NCI-H446 treated with DMSO at 0.1 percent for 48 hours (cell line): ENCODE measurements at places on chromosomes 12 and 14.

- DNase-seq, result peak; percentile 93
Observed at GRCh38 chr14:76918256-76918781, 92.1 kb downstream of the LRRC74A start.

DNA sequence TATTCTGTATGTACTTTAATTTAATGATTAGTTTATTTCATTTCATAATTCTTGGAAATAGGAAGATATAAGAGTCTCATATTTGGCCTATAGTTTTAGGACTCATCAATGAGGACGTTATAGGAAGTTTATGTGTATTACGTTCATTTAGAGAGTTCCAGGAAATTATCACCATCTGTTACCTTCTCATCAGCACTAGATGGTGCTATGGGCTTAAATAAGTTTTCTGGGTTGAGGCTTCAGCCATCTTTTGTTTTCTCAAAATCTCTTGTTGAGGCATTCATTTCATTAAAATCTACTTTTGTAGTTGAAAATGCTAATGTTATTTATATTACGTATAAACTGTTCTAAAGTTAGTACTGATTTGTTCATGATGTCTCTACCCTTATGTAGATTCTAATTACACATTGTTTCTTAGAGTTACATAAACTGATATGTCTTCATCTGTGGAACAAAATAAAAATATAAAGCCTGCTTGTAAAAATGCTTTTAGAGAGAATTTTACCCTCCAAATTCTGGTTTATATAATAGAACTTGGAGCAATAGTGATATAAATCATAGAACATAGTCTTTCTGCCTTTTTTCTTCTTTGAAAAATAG is 89.2 kb downstream of the CFAP54 start:
- DNase-seq, result peak; percentile 46

DNA sequence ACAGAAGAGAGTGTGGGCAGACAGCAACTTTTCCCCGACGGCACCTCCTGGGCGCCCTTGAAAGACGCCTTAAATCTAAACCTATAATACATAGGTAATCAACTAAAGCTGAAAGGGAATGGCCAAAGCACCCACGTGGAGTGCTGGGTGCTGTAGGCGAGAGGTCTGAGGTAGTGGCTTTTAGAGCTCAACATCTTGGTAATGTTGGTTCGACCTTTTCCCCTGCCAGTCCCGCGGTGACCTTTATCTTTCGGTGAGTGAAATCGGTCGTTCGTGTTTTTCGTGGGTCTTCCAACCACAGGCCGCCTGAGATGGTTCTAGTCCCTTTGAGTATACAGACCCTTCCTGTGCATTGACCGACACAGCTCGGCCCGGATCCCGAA is 9.1 kb downstream of the OR6S1 start:
- DNase-seq, result no peak

GRCh38 chr12:97177481-97177880 is 270.4 kb downstream of the NEDD1 start:
- no peak for DNase-seq

DNA sequence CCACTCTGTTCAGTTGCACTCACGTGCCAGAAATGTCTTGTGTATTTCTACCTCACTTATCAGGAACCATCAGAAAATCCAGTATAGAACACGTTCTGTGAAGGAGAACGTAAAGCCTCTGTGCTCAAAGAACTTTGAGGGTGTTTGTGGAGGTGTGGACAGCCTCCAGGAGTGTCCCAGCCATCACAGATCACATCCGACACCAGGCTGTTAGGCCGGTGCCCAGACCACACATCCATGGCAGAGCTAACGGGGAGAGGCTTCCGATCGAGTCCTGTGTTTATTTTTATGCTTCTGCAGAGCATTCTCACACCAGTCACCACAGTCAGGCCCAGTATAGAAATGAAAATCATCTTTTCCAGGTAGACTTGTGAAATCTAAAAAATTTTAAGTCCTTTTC is 53.6 kb downstream of the TPCN1 start:
- DNase-seq, result no peak

GRCh38 chr12:68119724-68120211 is 39.8 kb downstream of the IFNG start:
- no peak for DNase-seq

GRCh38 chr12:57389033-57389432 is 41.8 kb downstream of the R3HDM2 start:
- no peak for DNase-seq

- no peak for DNase-seq
Observed at GRCh38 chr12:91404441-91404840, 221.8 kb upstream of the DCN start.

DNA sequence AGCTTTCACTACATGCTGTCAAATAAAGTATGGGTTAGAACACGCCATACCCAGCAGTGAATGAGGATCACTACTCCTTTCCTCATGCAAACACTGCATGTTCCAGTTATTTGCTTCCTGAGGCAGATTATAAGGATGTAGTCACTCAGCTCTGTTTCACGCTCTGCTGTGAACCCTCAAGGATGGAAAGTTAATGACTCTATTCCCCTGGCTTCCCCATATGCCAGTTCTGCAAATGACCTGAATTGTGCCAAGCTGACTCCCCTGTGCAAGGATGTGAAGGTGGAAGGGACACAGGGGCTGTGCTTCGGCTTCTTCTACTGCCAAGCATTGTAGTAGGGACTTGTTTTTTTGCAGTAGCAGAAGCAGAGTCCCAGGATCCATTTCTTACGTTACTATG is 6.8 kb downstream of the IFI27L1 start:
- no peak for DNase-seq

DNA sequence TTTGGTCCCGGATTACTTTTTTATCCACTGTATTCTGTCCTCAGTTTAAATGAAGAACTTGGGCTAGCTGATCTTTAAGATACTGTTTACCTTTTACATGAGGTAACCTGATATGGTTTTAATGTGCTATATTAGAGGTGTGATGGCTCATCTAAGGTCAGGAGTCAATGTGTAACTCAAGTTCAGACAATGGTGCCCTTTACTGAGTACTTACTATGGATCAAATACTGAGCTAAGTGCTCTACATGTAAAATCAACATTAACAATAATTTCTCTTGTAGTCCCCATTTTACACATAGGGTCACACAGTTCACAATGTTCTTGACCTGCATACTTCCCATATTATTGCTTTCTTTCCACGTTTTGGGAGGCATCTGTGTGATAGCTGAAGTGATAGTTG is 79.2 kb downstream of the CEP83 start:
- no peak for DNase-seq

GRCh38 chr14:96627386-96627785 is 125.2 kb downstream of the PAPOLA start:
- no peak for DNase-seq

- no peak for DNase-seq
Observed at GRCh38 chr12:22656376-22656775, 31.4 kb downstream of the ETNK1 start.

GRCh38 chr12:121810833-121811433 is 7.1 kb downstream of the SETD1B start:
- DNase-seq, result no peak

GRCh38 chr12:31245822-31246469 is 80.0 kb downstream of the SINHCAF start:
- no peak for DNase-seq

DNA sequence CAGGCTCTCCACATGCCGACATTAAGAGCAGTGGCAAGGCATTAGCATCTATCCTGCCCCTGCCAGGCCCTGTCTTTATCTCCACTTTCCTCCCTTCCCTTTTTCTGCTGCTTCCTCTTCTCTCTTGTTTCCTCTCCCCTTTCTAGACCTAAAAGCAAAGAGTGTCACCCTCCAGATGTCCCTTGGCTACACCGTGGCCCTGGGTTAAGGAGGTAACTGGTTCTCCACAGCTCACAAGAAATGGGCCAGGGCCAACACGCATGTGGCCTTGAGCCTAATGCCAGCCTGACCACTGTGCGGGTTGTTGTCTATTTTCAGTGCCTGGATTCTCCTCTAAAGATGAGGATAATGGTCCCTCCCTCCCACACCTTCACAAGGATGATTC is 41.7 kb upstream of the DDX11 start:
- DNase-seq, result no peak

GRCh38 chr12:6772331-6772695 is at the start of gene LAG3:
Gene LAG3, plus strand, starts transcription at chr12:6772520. Its CDS starts 333 bp downstream, at chr12:6772853.
- DNase-seq, result no peak

GRCh38 chr12:127271776-127272175 is 995.2 kb upstream of the TMEM132C start:
- DNase-seq, result no peak

DNA sequence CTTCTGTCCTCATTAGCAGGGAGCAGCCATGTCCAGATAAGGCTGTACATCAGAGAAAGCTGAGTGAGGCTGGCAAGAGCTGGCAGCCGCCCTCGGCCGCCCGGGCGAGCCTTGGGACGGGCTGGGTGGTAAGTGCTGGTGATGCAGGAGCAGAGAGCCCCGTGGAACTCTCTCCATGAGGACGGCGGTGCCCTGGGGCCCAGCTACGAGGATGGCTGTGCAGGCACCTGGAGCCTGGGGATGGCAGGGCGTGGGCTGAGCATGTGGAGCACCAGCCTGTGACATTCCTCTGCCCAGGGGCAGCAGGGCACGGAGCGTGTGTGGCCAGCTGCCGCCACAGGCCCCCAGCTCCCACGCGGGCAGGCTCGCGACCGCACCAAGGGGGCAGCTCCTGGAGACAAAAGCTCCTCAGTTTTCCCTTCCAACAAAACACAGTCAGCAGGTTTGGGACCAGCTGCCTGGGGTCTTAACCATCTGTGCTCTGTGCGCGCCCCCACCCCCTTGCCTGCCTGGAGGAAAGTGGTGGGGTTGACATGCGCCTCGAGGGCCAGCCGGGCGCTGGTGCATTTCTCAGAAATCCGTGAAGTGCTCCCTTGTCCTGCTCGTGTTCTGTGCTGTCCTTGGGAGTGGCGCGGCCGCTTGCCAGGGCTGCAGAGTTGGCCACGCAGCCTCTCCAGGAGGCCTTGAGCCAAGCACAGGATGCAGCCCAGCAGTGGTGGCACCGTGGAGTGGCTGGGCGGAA is 21.4 kb downstream of the PACS2 start:
- no peak for DNase-seq

DNA sequence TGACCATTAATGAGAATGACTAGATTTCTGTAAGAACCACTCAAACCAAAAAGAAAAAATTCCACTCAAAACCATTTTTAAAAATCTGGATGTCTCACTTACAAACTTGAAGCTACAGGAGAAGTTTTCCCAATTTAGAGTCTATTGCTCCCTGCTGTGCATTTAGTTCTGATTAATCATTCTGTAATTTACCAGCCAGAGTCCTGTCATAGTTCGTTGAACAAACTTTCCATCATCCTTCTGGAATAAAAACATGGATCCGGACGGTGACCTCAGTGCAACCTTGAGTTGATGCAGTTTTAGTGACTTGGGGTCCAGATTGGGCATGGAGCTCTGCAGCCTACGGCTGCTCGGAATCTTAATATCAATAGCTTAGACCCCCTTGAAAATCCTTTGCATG is 73.4 kb downstream of the PRMT8 start:
- no peak for DNase-seq

- no peak for DNase-seq
Observed at GRCh38 chr14:103421556-103421955, 36.3 kb downstream of the MARK3 start.

DNA sequence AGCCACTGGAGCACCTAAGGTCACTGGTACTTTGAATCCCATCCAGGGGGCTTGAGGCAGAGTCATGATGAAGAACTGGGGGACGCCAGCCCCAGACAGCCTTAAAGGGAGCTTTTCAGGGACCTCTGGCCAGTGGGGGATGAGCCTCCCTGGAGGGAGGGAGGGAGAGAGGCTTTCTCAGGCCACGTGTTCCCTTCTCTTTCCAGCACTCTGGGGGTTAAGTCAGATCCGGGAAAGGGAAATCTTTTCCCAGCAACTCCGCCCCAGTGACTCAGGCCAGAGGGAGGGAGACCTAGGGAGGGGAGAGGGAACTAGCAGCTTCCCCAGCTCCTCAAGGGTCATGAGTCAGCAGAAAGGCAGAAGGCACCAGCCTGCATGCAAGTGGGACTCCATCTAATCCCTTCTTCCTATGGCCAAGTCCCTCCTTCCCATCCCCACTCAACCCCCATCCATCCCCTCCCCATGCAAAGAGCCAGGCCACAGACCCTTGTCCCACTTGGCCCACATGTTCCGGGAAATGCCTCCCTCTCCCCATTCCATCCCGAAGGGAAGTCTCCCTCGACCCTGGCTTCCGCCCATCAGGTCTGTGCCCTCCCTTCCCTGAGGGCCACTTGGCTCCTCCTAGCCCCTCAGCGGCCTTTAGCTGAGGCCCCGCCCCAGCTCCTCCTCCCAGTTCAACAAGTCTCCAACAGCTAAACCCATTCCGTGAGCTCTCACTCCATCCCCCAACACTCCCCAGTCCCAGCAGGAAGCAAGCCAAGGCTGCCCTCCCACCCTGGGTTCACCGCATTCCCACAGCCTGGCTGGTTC is 5.6 kb downstream of the TNFRSF1A start:
- DNase-seq, result peak; percentile 52

DNA sequence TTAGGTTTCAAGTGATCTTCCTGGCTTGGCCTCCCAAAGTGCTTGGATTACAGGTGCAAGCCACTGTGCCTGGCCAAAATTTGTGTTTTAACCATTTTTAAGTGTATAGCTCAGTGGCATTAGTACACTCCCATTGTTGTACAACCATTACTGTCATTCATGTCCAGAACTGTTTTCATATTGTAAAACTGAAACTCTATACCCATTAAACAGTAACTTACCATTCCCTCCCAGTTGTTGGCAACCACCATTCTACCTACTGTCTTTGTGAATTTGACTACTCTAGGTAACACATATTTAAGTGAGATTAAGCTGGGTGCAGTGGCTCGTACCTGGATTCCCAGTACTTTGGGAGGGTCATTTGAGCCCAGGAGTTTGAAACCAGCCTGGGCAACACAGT is 67.3 kb upstream of the KCNH3 start:
- no peak for DNase-seq

GRCh38 chr14:33307691-33308251 is 369.1 kb downstream of the NPAS3 start:
- no peak for DNase-seq

- no peak for DNase-seq
Observed at GRCh38 chr12:69602954-69603353, 7.8 kb downstream of the LRRC10 start.

- no peak for DNase-seq
Observed at GRCh38 chr14:69171569-69171968, 18.6 kb upstream of the DCAF5 start.

DNA sequence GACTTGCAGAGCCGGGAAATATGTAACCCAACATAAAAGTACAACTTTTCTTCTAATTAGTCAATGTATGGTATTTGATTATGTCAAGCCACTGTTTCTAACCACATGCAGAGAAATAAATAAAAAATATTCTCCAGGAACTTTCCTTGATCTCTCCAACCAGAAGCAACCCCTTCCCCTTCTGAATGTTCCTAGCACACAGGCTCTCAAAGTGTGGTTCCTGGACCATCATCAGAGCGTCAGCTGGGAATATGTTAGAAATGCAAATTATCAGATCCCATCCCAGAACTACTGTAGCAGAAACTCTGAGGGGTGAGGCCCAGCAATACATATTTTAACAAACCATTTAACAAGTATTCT is 21.0 kb upstream of the ITPR2 start:
- DNase-seq, result no peak

- no peak for DNase-seq
Observed at GRCh38 chr12:1493781-1494565, 100.4 kb downstream of the FBXL14 start.

GRCh38 chr14:30142216-30142615 is 214.6 kb upstream of the PRKD1 start:
- DNase-seq, result no peak
